ENCODE measurements at places on chromosomes 4 and X.

- DNase-seq = peak; percentile 37
These were observed 875 bp downstream of the LAP3 start for GRCh38 chr4:17577665-17578481.

- DNase-seq = no peak
These were observed 12.9 kb downstream of the TMEM184C start for GRCh38 chr4:147629783-147630730.

GRCh38 chrX:21721195-21721594 lies 36.7 kb downstream of the SMPX start:
- DNase-seq = no peak

DNA sequence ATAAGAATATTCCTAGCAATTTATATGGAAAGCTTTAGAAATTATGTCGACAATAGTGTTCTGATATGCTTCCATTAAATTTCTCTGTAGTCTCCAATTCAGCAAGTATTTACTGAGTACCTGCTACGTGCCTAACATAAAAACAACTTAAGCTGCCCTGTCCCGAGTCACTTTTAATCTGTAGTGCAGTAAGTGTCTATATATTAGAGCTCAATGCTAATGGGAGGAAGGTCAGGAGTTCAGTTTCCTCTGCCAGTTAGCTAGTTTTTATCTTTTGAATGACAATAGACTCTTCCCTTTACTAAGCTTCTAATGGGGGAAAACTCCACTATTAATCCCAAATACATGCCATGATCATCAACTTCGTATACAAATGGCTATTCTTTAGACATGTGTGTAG lies 118.7 kb upstream of the NAP1L5 start:
- no peak for DNase-seq

- no peak for DNase-seq
These were observed 1.9 kb downstream of the MAP3K15 start for GRCh38 chrX:19513383-19513782.

GRCh38 chrX:39247536-39247935 lies 446.3 kb downstream of the MID1IP1 start:
- DNase-seq = no peak

GRCh38 chr4:16767251-16767650 lies 131.2 kb downstream of the LDB2 start:
- no peak for DNase-seq

DNA sequence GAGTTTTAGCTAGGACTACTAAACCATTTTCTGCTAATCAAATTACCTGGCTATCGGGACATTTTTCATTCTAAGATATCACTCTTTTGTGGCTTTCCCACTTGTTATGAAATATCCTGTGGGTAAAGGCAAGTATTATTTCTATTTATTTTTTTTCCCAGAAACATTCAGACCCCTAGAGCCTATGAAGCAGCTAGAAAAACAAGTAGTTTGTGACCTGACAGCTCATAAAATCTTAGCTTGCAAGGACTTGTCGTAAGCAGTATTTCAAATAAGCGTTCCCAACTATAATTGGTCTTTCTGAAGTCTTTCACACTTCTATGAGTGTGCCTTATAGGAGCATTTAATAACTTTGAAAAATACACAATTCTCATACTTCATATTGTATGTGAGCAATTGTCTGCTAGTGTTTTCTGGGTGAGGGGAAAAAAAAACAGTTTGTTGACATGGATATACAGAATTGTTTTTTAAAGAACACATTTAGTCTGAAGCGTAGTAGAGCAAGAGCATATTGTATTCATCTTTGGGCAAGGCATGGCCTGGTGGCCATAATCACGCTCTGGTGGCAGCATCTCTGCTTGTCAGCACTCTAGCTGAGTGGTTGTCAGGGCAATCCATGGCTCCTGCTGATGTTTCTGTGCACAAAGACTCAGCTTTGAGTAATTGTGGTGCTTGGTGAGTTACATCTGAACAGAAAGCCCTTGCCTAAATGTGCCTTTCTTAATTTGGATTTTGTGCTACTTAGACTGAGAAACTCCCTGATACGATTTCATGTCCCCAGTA lies 2.6 kb downstream of the MCUB start:
- DNase-seq = no peak

- no peak for DNase-seq
These were observed 7.9 kb downstream of the CXCL6 start for GRCh38 chr4:73844345-73844744.

DNA sequence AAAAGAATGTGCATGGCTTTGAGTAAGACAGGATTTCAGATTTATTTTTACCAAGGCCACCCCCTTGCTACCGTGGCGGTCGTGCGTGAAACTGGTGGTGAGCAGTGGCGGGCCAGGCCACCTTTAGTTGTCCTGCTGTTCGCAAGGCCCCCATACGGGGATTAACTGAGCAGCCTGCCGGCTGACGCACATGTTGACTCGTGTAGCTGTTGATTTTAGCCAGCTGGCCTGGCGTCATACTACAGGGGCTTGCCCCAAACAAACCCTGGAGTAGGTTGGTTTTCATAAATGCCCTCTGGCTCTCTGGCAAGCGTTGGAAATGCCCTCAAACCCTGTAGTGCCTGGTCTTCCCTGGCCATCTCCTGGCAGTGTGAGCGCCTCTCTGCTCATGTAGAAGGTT lies 28.4 kb downstream of the WFS1 start:
- DNase-seq = no peak

GRCh38 chr4:6566391-6567190 lies 8.4 kb upstream of the MAN2B2 start:
- DNase-seq = no peak

- no peak for DNase-seq
These were observed 141.6 kb downstream of the DCLK2 start for GRCh38 chr4:150219841-150220240.

DNA sequence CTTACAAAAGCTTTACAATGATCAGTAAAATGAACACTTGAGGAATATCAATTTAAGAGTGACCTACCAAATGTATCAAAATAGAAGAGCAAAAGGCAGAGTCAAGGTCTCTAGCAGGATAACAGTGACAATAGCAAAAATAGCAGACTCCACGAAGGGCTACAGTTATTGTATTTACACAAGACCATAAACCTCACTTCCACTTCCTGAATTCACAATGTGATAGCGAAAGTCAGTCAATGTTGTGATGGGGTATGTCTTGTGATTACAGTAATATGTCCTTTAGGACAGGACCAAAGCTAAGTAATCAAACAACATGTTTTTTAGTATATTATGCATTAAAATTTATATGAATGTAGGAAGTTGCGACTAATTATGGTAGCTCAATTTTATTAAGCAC lies 139.6 kb downstream of the IQCM start:
- no peak for DNase-seq

- no peak for DNase-seq
These were observed 318.1 kb upstream of the CASK start for GRCh38 chrX:42241421-42241820.

- no peak for DNase-seq
These were observed 211.0 kb downstream of the ANKRD50 start for GRCh38 chr4:124501576-124501975.

GRCh38 chr4:55517526-55518229 lies 29.0 kb downstream of the CLOCK start:
- no peak for DNase-seq

DNA sequence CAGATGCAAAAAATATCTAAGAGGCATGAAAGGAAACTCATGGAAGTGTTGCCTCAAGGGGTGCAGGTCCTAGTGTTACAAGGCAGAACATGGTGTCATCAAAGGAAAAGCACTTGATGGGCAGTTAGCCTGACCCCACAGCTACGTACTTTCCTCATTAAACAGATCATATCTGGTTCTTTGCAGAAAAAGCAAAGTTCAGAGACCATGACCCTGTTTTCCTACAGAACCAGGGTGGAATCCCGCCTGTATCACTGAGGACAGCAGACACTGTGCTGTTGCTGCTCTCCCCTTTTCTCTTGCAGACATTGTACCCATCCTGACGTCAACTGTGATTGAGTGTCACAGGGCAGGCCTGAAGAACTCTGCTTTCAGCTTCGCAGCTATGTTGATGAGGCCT lies 91.7 kb downstream of the RFC1 start:
- no peak for DNase-seq

DNA sequence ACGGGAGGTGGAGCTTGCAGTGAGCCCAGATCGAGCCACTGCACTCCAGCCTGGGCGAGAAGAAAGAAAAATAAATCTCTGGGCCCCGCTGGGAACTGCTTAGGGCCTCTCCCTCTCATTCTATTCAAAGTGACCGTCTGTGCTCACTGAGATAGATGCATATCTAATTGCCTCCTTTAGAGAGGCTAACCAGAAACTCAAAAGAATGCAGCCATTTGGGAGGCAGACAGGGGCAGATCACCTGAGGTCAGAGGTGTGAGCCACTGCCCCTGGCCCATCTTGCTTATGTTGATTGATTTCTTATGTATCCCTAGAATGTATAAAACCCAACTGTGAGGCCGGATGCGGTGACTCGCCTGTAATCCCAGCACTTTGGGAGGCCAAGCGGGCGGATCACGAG lies 6.2 kb upstream of the CSF2RA start:
- no peak for DNase-seq

DNA sequence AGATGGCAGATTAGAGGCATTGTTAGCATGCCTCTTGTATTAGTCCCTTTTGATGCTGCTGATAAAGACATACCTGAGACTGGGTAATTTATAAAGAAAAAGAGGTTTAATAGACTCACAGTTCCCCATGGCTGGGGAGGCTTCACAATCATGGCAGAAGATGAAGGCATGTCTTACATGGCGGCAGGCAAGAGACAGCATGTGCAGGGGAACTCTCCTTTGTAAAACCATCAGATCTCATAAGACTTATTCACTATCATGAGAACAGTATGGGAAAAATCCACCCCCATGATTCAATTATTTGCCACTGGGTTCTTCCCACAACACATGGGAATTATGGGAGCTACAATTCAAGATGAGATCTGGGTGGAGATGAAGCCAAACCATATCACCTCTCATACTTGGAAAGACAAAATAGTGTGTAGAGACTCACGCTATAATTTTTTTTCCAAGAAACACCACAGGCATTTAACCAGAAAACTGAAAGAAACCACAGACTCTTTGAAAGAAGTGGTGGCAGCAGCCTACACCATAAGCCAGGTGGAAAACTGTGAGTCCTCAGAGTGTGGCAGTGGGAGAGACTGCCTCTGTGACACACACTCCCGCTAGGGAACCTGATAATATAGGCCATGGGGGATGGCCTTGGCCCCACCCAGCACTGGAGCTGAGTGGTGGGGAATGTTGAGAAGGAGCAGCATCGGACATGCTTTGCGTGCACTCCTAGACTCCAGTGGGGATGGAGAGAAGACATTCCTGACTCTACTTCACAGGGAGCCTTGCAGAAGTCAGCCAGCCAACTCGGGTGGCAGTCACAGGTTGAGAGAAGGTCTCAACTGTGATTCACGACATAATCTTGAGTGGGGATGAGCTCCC lies 51.5 kb downstream of the SLC2A9 start:
- no peak for DNase-seq

DNA sequence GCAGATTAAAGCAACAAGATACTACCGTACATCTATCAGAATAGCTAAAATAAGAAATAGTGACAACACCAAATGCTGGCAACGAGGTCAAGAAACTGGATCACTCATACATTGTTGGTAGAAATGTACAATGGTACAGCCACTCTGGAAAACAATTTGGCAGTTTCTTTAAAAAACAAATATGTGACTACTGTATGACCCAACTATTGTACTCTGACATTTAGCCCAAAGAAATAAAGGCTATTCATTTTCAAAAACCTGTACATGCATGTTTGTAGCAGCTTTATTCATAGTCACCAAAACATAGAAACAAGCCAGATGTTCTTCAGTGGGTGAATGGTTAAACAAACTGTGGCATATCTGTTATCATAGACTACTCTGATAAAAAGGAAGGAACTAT lies 8.2 kb downstream of the CLCN3 start:
- DNase-seq = no peak

- no peak for DNase-seq
These were observed 26.4 kb downstream of the NOP14 start for GRCh38 chr4:2936773-2937145.

GRCh38 chrX:16587836-16588235 lies 62.1 kb upstream of the S100G start:
- DNase-seq = no peak

DNA sequence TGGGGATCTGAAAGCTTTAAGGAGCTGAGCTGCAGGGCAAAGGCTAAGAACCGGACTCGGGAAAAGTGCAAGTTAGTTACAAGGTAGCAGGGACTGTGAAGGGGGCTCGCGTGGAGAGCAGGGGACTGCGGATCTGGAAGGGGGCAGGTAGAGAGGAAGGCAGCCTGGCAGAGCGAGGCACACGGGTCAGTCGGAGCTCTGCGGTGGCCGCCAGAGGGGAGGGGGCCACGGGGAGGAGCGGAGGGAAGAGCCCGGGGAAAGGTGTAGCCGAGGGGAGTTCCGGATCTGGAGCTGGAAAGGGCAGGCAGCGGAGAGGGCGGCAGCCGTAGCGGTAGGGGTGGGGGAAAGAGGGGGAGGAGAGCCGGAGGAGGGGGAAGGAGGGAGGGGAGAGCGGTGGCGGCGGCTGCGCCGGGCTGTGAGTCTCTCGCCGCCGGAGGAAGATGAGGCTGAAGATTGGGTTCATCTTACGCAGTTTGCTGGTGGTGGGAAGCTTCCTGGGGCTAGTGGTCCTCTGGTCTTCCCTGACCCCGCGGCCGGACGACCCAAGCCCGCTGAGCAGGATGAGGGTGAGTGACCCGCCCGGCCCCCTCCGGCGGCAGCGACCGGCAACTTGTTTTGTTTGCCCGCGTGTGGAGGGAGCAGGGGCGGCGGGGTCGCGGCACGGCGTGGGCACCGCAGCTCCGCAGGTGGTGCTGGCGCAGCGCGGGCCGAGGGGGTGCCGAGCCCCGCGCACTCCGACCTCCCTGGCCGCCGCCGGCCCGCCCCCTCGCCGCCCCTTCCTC lies at the start of gene GALNT7:
Gene GALNT7, plus strand, starts transcription at position 416 of the 782 bp plus-strand sequence. Its CDS starts 25 bp downstream, at position 441.
- peak; percentile 94 for DNase-seq

Measured in stomach (tissue), 19 donors.